ENCODE measurements at places on chromosomes 1 and 21.

GRCh38 chr1:21626921-21627339 lies 42.2 kb downstream of the RAP1GAP start:
- no peak overlapping the region for H3K27ac ChIP-seq
- no peak for DNase-seq
- H3K4me3 ChIP-seq = no peak overlapping the region
- peaks cover 30% of the 10 kb centered on the region for H3K27me3 ChIP-seq
- peaks cover 4% of the 10 kb centered on the region for H3K4me1 ChIP-seq
- H3K36me3 ChIP-seq = no peaks in the 10 kb centered on the region

DNA sequence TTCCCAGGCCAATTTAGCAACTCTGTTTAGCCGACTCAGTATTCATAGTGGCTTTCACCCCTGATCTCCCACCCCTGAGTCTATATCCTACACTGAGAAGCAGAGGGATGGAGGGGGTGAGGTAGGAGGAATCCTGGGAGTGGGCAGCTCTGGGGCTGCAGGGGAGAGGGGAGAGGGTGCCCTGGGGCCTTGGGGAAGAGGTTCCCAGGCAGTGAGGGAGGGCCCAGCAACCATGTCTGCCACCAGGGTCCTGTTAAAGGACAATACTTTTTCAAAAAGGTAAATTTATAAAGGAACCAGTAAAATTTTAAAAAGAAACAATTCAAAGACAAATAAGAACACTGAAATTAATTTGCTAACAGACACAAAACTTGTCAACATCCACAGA lies 30.3 kb downstream of the EPHX1 start:
- no peaks in the 10 kb centered on the region for H3K27me3 ChIP-seq
- no peak for DNase-seq
- H3K4me1 ChIP-seq = peaks cover 19% of the 10 kb centered on the region
- H3K27ac ChIP-seq = no peak overlapping the region
- no peaks in the 10 kb centered on the region for H3K36me3 ChIP-seq

- H3K4me1 ChIP-seq = peaks cover 11% of the 10 kb centered on the region
- H3K27ac ChIP-seq = no peak overlapping the region
- H3K27me3 ChIP-seq = peaks cover 14% of the 10 kb centered on the region
These were observed 9.9 kb upstream of the COG2 start for GRCh38 chr1:230632273-230632873.

GRCh38 chr1:20732071-20732587 lies 374 bp downstream of the SH2D5 start:
- H3K4me3 ChIP-seq = peak overlapping the region; percentile 78
- peak overlapping the region; percentile 89 for H3K27ac ChIP-seq
- H3K36me3 ChIP-seq = peaks cover 15% of the 10 kb centered on the region
- H3K27me3 ChIP-seq = peaks cover 38% of the 10 kb centered on the region

DNA sequence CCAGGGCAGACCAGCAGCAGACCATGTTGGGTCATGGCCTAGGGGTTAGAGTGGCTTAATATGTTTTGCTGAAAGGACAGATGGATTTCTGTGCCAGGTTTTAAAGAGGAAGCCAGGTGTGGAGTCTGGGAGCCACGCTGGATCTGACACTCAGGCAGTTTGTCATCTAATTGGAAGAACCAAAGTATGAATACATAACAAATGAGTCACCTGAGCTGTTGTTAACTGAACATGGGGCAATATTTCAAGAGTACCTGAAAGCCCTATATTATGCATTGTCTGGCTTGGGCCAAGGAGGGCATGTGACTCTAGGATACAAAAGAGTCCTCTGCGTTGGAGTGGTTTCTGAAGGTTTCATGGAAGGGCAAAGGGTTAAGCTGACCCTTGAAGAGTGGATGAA lies 70.6 kb downstream of the LMO4 start:
- DNase-seq = no peak
- peaks cover 13% of the 10 kb centered on the region for H3K4me1 ChIP-seq
- H3K27me3 ChIP-seq = peaks cover 17% of the 10 kb centered on the region
- no peaks in the 10 kb centered on the region for H3K36me3 ChIP-seq
- H3K27ac ChIP-seq = no peak overlapping the region
- no peak overlapping the region for H3K4me3 ChIP-seq

- H3K27me3 ChIP-seq = no peaks in the 10 kb centered on the region
- H3K27ac ChIP-seq = peak overlapping the region; percentile 79
- peaks cover 84% of the 10 kb centered on the region for H3K4me1 ChIP-seq
- peaks cover 89% of the 10 kb centered on the region for H3K36me3 ChIP-seq
- DNase-seq = no peak
These were observed 18.5 kb downstream of the TNFRSF1B start for GRCh38 chr1:12185036-12185917.

GRCh38 chr21:16258844-16259611 lies 529.2 kb downstream of the USP25 start:
- no peaks in the 10 kb centered on the region for H3K36me3 ChIP-seq
- no peak overlapping the region for H3K27ac ChIP-seq
- no peak for DNase-seq

GRCh38 chr1:157137408-157138219 lies 581 bp downstream of the ETV3 start:
- H3K4me3 ChIP-seq = peak overlapping the region; percentile 95
- peak overlapping the region; percentile 95 for H3K27ac ChIP-seq
- no peak for DNase-seq
- H3K36me3 ChIP-seq = peaks cover 48% of the 10 kb centered on the region
- H3K27me3 ChIP-seq = no peaks in the 10 kb centered on the region

Data from activated T-cell treated with anti-CD3 and anti-CD28 coated beads, Interleukin-2, amount 50 U/mL, for 24 hours (primary cell).